ENCODE measurements at places on chromosomes 7 and 10.

DNA sequence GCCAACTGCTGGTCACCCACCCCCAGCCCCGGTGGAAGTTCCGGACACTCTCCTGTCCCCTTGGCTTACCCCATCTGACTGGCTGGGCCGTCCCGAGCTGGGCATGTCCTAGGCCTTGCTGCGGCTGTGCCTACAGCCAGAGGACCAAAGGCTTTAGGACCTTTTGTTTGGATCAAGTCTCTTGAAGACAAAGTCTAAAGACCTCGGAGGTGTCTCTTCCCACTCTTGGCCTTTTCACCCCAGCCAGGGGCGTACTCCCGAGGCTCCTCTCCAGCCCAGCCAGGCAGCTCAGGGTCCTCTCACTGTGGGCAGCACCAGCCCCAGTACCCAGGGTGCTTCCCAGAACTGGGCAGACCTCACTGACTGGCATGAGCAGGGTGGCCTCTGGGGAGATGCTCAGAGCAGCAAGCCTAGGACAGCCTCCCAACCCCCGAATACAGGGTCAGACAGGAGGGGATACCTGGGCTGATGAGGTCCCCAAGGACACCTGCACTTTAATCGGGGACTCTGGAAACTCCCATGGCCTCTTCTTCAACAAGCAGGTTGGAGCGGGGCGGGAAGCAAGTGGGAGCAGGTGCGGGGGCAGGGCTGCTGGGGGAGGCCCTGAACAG, 2.7 kb upstream of the PWWP2B start:
- no peak for DNase-seq

- DNase-seq: no peak
These were observed 131.9 kb downstream of the KIAA1217 start for GRCh38 chr10:24340883-24341282.

DNA sequence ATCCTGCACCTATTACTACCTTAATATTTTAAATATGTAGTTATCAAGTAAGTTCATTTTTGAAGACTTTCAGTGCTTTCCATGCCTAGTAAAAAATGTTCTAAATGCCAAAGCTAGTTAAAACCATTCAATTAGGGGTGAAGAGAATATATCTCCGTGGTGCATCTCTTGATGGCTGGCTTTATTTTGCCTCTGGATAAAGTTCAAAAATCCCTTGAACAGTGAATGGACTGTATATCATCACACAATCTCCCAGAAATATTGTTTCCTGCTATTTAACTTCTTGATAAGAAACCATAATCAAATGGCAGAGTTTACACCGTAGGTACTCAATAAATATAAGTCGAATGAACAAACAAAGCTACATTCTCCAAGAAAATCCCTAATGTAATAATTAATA, 1113.0 kb upstream of the C7orf33 start:
- no peak for DNase-seq

DNA sequence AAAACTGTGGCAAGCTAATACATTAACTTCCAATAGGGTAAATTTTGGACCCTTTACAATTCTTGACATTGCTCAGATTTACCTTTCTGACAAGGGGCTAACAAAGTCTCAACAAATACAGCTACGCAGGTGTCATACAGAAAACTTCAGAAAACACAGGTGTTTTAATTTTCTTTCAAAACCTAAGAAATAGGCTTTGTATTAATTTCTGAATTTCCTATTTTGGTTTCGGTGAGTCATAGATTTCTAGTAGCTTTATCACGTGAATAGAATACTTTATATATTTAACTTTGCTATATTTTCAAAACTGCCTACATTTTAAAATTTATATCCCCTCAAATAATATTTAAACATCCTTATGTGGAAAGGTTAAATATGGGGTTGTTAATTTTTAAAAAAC, 215.3 kb downstream of the DGKB start:
- no peak for DNase-seq

- DNase-seq: peak; percentile 71
These were observed 1.3 kb downstream of the MBLAC1 start for GRCh38 chr7:100127866-100128636.

DNA sequence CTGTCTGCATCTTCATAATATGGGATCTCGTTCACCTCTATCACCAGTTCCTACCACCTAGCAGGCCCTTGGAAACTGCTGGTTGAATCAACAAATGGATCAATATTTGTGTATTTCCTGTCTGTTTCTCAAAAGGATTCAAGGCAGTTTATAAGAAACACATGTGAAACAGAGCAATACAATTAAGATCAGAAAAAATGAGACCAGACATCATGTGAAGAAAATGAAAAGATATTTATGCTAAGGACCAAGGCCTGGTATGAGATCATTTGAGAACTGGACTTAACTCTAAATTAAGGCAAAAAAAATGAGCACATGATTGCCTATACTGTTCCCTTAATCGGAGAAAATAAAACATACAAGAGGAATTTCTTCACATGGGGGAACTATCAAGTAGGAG, 589.0 kb downstream of the SUGCT start:
- no peak for DNase-seq

DNA sequence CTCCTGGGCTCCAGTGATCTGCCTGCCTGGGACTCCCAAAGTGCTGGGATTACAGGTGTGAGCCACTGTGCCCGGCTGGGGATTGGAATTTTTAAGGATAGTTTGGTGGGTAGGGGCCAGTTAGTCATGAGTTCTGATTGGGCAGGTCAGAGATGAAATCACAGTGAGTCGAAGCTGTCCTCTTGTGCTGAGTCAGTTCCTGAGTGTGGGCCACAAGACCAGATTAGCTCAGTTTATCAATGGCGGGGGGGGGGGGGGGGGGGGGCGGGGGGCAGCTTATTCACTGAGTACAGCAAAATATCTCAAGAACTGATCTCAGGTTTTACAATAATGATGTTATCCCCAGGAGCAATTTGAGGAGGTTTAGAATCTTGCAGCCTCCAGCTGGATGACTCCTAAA, 11.6 kb upstream of the ERCC6 start:
- DNase-seq: no peak

- no peak for DNase-seq
These were observed 19.0 kb downstream of the COL28A1 start for GRCh38 chr7:7516662-7517061.

All from retina (tissue), 1 donor.